ENCODE measurements at places on chromosomes 7 and 10. TPM values are rescaled to one million over a fixed set of nuclear protein-coding genes. Genes with fewer than 3 reads are reported as not detected.
A peak's percentile ranks its signal among the peaks of the same experiment; 100 is the strongest.

The HOXA7 gene
- total RNA-seq = not detected

DNA sequence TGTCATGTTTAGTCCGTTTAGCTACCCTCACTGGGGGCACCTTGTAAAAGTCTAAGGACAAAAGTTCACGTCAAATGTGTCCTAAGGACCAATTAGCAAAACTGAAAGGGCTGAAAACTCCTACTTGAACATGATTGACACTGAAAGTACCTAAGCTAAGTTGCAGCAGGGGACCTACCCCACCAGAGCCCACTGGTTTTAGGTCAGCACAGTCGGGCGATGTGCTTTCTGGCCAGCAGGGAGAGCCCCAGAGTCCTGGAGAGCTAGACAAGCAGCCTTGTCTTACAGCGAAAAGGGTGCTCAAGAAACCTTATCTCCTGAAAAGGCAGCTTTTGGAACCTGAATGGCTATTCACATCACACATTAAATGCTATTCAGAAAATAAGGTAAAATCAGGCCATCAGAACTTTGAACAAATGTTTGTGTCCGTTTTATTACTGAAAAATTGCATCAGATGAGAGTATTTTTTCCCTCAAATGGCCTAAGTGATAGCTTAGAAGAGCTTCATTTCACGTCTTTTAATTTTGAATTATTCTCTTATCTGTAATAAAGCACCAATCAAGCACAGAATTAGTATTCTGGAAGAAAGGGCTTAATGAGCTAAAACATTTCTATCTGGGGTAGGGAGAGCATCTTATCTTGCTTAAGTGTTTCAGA lies 52.2 kb upstream of the MKI67 start:
- peak; percentile 78 for DNase-seq

- DNase-seq = no peak
These were observed 100.2 kb downstream of the LRMDA start for GRCh38 chr10:75531571-75532031.

The NPVF gene
- total RNA-seq = not detected

- DNase-seq = peak; percentile 27
These were observed 244.4 kb downstream of the TNS3 start for GRCh38 chr7:47337531-47337930.

The PLEKHA8 gene
- total RNA-seq = 38.6 TPM

The PKD1L1 gene
- total RNA-seq = 0.07 TPM

The PPP1R17 gene
- total RNA-seq = 2.6 TPM

GRCh38 chr10:16952610-16953009 lies 135.4 kb upstream of the RSU1 start:
- DNase-seq = peak; percentile 46

The SEMA3D gene
- 2.2 TPM for total RNA-seq

DNA sequence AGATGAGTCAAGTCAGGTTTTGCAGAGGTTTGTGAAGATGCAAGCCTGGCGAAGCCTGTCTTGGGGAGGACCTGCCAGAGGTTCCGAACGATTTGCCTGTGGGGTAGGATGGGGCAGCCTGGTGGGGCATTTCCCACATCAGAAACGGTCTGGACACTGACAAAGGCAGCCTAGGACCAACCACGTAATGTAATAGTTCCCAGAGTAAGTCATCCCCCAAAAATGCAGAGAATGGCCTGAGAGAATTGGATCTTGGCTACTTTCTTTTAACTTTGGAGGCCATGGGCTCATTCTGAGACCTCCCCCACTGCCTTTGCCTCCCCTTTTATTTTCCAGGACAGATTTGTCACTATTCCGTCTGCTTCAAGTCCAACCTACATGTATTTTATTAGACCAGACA lies 168.9 kb upstream of the SH2B2 start:
- DNase-seq = no peak

DNA sequence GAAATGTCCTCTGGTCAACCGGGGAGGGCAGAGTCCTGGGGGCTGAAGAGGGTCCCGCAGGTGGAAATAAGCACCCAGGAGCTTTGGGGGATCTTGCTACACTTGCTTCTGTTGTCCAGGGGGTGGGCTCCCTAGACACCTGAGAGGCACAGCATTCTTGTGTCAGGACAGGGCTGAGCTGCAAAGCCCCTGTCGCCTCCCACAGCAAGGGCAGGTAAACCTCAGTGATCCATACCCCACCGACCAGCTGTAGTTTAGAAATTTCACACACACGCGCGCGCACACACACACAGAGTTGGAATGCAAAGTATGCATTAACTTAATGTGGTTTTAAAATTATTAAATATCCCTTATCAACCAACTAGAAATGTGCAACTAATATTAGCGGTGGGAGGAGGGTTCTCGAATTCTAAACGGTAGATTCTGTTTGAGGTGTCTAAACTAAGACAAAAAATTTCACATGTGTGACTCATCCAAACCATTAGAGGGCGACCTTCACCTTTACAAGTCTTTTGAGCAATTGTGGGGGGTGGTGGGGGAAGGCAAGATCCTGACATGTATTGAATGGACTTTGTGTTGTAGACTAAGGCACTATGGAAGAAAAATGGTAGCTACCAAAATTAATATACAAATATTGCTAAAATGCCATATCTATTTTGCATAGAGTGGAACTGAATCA lies 34.3 kb upstream of the PTF1A start:
- no peak for DNase-seq

- DNase-seq = no peak
These were observed 120.8 kb downstream of the CELF2 start for GRCh38 chr10:11138314-11139033.

DNA sequence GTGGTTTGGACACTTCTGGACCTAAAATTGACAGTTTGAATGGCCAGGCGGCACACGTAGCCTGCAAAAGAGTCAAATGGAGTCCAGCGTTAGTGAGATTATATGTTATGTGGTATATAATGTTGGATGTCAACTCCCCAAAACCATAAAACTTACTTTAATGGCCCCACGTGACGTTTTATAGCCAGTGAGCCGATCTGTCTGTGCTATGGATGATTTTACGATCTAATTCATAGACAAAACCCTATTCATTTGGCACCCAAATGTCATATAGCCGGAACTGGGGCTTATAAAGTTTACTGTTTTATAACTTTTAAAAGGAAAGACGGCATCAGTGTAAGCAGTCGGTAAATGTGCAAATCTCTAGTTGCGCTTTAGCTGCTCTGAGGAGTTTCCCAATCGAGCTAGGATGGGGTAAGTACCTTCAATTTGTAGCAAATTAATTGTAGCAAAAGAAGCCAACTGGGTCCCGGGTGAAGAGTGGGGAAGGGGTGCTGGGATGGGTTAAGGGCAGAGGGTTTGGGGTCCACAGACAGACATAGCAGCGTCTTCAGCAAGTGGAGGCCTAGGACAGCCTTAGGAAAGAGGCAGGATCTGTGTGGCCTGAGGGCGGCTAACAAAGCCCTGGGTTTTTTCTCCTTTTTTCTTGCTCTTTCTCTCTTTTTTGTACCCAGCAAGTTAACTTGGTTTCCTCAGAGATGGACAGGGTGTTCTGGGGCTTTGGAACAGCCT lies 3.2 kb downstream of the HOXA5 start:
- DNase-seq = no peak
